ENCODE measurements at places on chromosomes 7 and 10. TPM values are rescaled to one million over a fixed set of nuclear protein-coding genes. Genes with fewer than 3 reads are reported as not detected.

GRCh38 chr7:64046041-64046389 is 781 bp downstream of the ZNF727 start:
- DNase-seq: no peak

The NUTM2E gene
- not detected for total RNA-seq

DNA sequence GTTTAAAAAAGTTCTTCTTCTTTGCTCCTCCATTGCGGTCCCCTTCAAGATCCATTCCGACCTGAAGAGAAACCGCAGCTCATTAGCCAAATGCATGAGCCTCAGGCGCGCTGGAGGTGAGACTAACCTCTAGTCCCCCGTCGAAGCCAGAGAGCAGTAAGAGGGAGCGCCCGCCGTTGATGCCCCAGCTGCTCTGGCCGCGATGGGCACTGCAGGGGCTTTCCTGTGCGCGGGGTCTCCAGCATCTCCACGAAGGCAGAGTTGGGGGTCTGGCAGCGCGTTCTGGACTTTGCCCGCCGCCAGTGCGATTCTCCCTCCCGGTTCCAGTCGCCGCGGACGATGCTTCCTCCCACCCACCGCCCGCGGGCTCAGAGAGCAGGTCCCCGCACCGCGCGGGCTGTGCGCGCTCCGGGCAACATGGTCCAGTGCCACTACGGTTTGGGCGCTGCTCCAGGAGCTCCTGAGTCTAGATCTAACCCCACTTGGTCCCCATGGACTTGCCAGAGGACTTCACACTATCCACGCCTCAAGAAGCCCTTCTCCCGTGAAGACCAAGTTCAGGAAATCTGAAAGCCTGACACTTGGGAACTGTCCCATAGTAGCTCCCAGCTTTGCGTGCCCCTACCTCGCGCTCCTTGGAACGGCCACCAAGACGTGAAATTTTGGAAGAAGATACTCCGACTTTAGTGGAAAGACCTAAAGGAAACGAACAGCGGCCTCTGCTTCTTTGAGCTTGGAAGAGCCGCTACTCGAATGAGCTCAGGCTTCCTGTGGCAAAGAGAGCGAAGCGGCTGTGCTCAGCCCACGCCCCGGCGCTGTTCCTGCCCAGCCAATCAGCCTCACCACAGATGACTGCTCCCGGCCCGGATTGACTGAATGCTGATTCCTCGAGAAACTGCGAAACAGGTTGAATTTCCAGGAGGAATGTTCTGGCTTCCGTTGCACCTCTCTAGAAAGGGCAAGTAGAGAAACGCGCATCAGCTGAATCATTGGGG is at the start of gene ABCB1:
ABCB1 (minus strand) TSS at position 755 of the 995 bp plus-strand sequence; CDS start at position 55, 700 bp downstream.
- DNase-seq: peak; percentile 84

DNA sequence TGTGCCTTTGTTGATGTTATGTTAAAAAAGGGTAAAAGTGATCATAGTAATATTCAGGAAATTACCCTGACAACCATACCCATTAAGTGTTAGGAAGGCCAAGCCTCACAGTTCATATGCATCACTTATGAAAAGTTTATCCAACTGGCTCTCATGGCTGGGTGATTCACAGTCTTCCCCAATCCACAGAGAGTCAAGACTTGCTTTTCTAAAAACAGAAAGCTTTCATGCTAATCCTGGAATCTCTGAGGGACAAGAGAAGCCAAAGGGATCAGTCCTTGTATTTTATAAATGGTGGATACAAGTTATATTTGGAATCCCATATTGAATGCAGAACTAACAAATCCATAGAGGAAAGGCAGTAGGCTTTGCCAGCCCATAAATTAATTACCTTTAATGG is 218.3 kb downstream of the JAZF1 start:
- DNase-seq: no peak

DNA sequence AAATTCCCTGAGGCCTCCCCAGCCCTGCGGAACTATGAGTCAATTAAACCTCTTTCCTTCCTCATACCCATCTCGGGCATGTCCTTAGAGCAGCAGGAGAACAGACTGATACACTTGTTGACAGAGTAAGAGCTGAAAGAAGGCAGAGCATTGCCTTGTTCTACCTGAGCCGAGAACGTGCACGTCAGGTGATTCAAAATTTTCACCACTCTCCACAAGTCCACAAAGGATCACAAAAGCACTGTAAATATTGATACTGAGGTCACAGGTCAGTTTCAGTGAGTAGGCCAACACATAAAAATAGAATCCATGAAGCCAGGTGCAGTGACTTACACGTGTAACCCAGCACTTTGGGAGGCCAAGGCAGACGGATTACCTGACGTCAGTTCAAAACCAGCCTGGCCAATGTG is 27.8 kb downstream of the DCLRE1C start:
- DNase-seq: no peak

The WIPF3 gene
- total RNA-seq: 11.8 TPM

- no peak for DNase-seq
Measured at GRCh38 chr7:98202367-98203195, 8.7 kb upstream of the BHLHA15 start.

The RAB19 gene
- total RNA-seq: 14.4 TPM

The LRGUK gene
- 1.8 TPM for total RNA-seq

DNA sequence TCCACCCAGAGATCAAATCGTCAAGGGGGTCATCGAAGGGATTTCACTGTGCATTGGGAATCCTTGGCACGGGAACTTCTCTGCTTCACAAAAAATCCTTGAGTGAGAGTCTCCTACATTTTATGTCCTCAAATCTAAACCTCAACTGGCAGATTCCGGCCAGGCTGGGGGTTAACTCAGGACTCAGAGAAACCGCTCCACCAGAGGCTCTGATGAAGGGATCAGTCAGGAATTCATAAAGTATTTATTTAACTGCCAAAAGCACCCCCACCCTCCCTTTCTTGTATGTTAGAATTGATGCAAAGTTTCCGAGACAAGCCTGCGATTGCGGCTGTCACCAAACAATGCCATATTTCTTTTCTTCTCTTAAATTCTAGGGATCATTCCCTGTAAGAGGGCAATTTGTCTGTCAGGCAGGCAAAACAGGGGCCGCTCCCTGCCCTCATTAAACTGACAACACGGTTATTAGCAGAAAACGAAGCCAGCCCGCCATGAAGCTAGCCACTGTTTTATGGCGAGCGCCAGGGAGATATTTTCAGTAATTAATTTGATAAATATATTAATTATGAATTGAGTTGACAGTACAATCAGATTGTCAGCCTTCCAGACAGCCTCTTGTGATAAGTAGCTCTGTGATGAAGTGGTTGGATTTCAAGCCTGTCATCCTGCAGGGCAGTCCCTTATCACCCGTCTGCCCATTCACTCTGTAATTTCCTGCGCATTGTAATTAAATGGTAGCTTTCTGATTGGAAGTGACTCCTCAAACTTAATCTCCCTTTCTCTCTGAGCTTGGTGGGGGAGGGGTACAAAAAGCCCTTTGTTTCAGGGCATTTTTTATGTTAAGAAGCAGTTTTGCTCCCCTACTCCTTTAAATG is 153.0 kb upstream of the GPR26 start:
- DNase-seq: no peak

DNA sequence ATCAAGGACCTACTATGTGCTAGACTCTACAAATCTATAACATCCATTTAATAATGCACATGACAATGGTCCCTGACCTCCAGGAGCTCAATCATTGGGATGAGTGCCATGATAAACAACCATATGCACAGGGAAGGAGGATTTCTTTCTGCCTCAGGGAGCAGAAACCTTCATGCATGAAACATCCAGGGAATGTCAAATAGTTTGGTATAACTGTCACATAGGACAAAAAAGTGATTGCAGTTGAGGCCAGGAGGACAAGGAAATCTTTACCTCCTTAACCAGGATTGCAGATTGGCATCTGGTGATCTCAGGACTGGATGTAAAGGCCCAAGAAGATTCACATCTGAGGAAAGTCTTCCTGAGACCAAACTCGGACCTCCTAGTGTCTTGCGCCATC is 993.1 kb downstream of the KCNMA1 start:
- no peak for DNase-seq

The SEMA3C gene
- 1.4 TPM for total RNA-seq

The TLX1 gene
- not detected for total RNA-seq

The ADRA2A gene
- 1.4 TPM for total RNA-seq

GRCh38 chr10:1368842-1369171 is 312.6 kb downstream of the WDR37 start:
- DNase-seq: peak; percentile 78

GRCh38 chr10:96152437-96152836 is 22.3 kb downstream of the ZNF518A start:
- no peak for DNase-seq

GRCh38 chr10:82411416-82411815 is 536.4 kb downstream of the NRG3 start:
- DNase-seq: no peak

GRCh38 chr7:51067757-51068156 is 248.9 kb downstream of the COBL start:
- peak; percentile 74 for DNase-seq
